ENCODE measurements at places on chromosomes 6 and 20.

DNA sequence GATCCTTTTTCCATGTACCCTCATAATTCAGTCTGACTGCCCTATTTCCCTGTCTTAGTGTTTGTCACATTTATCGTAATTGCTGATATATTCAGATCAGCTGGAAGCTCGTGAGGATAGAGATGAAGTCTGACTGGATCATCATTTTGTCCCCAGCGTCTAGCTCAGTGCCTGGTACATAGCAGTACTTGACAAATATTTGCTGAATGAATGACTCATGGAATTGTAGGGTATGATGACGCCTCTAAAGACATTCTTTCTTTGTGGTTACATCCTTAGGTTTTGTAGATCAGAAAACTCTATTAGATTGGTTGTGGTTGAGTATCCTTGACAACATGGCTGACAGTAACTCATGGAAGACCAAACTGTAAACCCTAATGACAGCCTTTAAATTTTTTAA is 68.9 kb downstream of the MTHFD1L start:
- DNase-seq: no peak

DNA sequence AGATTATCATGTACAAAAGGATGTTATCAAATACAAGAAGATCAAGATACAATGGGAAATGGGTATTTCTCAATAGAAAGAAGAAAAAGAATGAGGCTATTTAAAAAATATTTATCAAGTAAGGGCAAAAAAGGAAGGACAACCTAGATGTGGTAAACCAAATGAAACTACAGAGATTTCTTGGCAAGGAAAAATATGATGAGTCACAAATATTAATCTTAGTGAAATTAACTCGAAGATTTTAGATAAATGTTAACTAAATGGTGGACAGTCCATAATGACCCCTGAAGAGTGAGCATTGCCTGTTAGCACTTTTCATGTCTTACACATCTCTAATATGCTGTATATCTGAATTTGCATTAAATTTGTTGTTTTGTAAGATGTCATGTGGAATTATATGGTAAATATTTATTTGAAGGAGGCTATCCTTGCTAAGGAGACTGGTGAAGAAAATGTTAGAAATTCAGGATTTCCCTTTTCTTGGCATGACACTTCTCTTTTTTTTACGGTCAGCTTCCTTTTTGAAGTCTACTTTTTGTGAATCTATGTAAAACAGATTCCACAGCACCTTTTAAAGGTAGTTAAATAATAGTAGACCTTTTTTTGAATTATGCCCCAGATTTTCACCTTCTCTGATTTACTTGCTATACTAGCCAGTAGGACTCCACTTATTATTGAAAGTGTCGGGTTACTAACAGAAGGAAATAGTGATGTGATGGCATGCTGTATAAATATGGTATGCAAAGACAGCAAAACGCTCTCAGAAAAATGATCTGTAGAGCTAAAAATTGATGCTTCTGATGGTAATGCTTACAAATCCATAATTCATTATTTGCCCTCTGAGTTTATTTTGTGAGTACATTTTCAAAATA is 120.5 kb downstream of the HIVEP1 start:
- no peak for DNase-seq

DNA sequence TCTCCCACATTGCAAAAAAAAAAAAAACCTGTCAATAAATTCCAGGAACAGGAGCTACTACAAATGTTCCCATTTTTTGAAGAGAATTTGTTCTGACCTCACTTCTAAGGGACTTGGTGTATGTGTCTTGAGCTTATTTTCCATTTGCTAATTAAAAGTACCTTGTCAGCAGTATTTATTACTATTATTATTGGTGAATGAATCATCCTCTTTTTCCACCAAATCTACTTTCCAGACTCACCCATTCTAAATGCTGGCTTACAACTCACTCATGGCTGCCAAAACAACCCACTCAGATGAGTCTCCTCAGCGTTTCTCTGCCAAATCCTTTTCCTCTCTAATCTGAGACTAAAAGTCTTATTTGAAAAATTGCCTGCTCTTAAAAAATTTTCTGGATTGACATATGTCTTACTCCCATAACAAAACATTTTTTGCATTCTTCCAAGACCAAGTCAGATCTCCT is 33.2 kb upstream of the TASP1 start:
- no peak for DNase-seq

- no peak for DNase-seq
These were observed 10.7 kb downstream of the PSMG4 start for GRCh38 chr6:3269281-3269975.

- no peak for DNase-seq
These were observed 194.5 kb upstream of the JAG1 start for GRCh38 chr20:10868299-10868698.
